Hippocampal formation (tissue), 2 donors: ENCODE measurements at places on chromosomes 12 and 14.

DNA sequence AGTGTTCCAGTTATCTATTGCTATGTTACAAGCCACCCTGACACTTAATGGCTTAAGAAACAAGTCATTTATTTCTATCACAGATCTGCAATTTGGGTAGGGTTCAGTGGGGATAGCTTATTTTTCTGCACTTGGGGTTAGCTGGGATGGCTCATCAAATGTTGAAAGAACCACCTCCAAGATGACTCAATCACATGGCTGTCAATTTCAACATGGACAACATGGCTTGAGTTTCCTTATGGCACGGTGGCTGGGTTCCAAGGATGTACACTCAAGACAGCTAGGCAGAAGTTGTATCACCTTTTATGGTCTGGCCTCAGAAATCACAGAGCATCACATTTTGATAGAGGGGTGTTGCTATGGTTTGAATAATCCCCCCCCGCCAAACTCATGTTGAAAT lies 24.5 kb upstream of the IGF1 start:
- DNase-seq = no peak

GRCh38 chr14:95024380-95024779 lies 132.9 kb downstream of the DICER1 start:
- no peak for DNase-seq

- DNase-seq = peak; percentile 6
These were observed 39.2 kb upstream of the CD163 start for GRCh38 chr12:7542813-7543212.

DNA sequence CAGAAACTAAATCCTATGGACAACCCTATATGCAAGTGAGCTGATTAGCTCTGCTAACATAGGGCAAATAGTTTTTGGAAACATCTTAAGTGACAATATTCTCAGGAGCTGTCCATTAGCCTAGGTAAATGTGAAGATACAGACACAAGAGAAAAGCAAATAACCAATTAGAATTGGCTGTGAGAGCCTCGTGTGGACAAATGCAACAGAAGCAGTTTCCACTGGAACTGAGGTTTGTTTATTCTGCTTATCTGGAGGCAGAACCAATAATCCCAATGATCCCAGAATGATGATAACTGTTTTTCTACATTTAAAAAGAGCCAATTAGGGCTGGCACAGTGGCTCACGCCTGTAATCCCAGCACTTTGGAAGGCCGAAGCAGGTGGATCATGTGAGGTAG lies 43.2 kb upstream of the YAF2 start:
- no peak for DNase-seq

GRCh38 chr14:75539561-75540478 lies 17.6 kb downstream of the BATF start:
- no peak for DNase-seq

- DNase-seq = no peak
These were observed 7.8 kb downstream of the HIGD1C start for GRCh38 chr12:50960130-50960529.

- no peak for DNase-seq
These were observed 79.5 kb downstream of the APAF1 start for GRCh38 chr12:98724384-98725155.

- no peak for DNase-seq
These were observed 388.1 kb downstream of the BCAT1 start for GRCh38 chr12:24560831-24561271.
